ENCODE measurements at places on chromosomes 13 and 19.

DNA sequence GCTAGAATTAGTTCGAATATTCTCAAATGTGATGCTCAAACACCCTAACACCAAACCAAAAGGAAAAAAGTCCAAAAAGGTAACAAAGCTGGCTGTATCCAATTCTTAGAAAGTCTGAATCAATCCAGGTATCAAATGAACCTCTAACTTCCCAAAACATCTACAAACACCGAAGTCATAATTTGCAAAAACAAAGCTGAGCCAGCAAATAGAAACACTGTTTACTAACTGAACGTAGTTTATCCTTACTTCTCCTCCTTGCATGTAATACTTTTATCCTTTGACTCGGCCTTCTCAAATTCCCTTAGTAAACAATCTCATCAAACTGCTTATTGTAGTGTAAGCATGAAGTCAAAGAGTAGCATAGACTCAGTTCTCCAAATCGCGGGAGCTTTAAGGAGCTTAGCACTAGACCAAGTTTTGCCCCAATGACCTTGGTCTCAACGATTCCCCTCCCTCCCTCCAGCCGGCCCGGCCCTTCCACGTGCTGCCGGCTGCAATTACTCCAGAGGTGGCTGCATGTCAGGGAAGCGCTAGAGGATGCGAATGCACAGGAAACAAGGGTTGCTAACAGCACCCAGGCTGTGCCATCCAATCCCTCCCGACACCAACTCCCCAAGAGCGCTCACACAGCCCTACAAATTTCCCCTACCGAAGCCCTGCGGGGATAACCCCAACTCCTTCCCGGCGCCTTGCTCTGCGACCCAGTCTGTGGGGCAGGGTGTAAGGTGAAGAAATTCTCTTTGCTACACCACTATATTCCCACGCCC lies 693 bp downstream of the XPO4 start:
- peak; percentile 40 for DNase-seq

DNA sequence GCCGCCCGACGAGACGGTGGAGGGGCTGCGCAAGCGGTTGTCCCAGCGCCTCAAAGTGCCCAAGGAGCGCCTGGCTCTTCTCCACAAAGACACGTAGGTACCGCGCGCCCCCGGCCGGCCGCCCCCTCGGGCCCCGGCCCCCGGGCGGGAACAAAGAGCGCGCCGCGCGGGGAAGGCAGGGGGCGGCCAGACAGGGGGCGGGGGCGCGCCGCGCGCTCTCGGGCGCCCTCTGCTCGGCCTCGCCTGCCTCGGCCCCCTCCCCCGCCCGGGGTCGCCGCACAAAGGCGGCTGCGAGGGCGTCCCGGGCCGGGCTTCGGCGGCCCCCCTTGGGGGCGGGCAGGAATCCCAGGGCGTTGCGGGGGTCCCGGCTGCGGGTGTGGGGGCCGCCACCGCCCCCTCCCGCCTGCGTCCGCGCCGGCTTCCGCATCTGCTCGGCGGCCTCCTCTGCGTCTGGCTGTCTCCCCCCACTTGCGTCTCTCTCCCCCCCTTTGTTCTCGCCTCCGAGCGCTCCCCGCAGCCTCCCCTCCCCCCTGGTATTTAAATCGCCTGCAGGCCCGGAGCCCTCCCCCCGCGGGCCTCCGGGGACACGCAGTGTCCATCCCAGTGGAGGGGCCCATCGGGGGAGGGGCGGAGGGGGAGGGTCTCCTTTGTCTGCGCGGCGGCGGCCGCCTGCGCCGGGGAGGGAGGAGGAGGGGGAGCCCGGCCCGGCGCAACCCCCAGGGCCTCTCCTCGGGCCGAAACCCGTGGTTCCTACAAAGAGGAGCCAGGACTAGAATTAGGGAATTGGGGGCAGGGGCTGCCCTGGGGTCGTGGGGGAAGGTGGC lies 2.3 kb downstream of the MIDN start:
- DNase-seq: no peak

DNA sequence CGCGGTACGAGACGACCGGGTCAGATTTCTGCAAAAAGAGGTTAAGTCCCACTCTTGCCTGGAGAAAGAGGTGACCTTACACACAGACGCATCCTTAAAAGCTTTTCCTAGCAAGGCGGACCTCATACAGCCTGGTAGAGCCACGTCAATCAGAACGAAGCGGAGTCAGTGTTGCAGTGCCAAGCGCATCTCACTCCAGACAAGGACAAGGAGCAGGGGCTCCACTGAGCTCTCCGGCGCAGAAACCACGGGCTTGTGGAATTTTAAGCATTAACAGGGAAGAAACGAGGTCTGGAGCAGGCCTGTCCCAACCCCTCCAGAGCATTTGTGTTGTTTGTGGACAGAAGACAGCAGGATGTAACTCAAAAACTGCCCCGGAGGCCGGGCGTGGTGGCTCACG lies 7.1 kb downstream of the EEF2 start:
- DNase-seq: no peak

DNA sequence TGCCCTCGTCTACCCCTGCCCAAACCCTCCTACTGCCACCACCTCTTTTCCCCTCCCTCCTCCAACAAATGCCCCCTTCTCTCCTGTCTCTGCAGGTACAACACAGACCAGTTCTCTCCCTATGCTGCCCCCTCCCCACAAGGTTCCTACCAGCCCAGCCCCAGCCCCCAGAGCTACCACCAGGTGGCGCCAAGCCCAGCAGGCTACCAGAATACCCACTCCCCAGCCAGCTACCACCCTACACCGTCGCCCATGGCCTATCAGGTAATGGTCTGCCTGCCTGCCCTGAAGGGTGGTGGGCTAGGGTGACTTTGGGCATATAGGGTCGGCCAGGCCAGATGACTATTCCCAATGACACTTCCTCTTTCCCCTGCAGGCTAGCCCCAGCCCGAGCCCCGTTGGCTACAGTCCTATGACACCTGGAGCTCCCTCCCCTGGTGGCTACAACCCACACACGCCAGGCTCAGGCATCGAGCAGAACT lies 6.5 kb upstream of the TIMM50 start:
- DNase-seq: peak; percentile 62

- no peak for DNase-seq
Observed at GRCh38 chr19:10389863-10390262, 9.5 kb upstream of the TYK2 start.

GRCh38 chr19:5150902-5151741 lies 182.2 kb downstream of the KDM4B start:
- no peak for DNase-seq

DNA sequence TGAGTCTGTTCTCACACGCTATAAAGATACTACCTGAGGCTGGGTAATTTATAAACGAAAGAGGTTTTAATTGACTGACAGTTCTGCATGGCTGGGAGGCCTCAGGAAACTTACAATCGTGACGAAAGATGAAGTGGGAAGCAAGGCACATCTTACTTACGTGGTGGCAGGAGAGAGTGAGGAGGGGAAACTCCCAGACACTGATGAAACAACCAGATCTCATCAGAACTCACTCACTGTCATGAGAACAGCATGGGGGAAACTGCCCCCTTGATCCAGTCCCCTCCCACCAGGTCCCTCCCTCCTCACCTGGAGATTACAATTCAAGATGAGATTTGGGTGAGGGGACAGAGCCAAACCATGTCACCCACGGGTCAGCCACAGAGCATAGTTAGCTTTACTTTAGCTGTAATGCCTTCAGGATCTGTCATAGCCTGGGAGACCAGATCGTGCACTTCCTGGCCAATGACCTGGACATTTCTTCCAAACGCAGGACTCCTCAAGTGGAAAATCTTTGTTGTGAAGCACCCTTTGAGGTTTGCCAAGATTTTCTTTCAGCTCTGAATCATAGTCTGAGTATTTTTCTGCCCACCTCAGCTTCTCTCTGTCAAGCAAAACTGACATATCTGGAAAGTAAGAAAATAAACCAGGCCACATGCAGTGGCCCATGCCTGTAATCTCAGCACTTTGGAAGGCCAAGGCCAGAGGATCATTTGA lies 25.2 kb upstream of the HIF3A start:
- DNase-seq: no peak

Data from psoas muscle (tissue), 8 donors.